ENCODE measurements at places on chromosomes 5 and 9.

DNA sequence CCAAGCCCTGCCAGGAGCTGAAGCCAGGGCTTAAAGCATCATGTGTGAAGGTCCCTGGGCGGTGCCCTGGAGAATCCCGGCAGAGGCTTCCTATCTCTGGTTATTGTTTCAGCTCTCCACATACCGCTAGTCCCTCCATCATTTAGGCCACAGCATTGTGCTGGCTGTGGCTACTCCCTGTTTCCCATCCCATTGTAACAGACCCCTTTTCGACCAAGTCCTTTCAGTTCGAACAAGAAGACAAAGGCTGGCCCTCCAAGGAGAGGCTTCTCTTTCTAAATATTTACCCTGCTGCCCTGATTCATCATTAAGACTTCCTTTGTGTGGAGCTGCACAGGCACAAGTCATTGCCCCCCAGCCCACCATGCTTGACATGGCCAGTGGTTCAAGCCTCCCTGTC is 41.6 kb downstream of the NEUROG1 start:
- no peak for DNase-seq

DNA sequence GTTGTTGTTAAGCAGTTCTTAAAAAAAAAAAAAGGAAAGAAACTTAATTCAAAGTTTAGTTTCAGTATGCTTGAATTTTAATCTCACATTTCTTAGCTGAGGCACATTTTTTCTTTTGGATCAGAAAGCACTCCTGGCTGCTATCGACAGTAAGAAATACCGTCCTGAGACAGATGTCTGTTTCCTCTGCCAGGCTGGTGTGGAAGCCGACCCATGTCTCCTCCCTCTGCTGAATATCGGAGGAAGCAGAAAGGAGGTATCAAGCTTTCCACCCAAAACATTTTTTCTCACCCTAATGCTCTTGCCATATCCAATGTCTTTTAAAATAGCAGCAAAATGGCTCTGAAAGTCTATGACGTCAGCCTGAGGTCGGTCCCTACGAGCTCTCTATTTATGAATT is 208.1 kb downstream of the TLE4 start:
- no peak for DNase-seq

DNA sequence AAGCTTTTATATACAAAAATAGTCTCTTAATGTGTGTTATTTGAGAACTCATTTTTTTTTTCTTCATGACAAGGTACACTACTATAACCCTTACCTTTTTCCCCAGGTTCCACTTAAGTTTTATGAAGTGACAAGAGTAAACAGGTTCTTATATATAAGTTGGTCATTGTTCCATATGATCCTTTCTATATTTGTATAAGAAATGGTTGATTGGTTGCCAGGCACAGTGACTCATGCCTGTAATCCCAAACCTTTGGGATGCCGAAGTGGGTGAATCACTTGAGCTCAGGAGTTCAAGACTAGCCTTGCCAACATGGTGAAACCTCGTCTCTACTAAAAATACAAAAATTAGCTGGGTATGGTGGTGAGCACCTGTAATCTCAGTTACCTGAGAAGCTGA is 108.3 kb downstream of the PCSK1 start:
- no peak for DNase-seq

DNA sequence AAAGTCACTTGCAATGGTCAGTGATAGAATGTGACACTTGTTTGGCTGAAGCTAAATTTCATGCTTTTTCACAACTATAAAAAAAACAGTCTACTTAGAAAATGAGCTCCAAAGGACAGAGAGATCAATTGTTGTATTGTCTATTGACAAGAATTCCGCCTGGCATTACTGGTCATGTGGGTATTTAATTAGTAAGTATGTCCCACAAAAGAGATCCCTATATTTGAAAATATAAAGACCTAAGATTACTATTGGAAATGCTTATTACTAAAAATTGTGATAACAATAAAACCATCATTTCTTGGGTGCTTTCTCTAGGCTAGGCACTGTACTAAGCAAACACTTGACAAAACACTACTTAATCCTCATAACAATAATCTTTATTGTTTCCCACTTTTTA is 745.2 kb upstream of the C9orf72 start:
- DNase-seq = no peak

DNA sequence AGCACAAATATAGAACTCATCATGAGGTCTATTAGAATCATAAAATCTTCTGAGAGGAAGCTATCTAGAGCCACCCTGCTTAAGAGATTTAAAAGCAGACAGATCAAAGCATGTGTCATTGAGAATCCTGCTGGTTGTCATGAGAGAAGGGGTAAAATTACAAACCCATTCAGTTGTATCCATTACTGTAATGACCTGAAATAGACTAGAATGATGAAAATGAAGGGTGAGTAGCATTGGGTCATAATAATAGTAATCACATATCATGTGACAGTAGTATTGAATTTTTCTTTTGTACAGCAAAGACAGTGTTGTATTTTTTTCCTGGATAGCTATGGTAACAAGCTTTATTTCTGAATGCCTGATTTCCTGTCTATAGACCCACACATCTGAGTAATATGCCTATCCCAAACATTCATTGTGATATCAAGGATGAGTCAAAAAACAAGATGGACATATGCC is 149.0 kb downstream of the PDE4D start:
- DNase-seq = no peak

DNA sequence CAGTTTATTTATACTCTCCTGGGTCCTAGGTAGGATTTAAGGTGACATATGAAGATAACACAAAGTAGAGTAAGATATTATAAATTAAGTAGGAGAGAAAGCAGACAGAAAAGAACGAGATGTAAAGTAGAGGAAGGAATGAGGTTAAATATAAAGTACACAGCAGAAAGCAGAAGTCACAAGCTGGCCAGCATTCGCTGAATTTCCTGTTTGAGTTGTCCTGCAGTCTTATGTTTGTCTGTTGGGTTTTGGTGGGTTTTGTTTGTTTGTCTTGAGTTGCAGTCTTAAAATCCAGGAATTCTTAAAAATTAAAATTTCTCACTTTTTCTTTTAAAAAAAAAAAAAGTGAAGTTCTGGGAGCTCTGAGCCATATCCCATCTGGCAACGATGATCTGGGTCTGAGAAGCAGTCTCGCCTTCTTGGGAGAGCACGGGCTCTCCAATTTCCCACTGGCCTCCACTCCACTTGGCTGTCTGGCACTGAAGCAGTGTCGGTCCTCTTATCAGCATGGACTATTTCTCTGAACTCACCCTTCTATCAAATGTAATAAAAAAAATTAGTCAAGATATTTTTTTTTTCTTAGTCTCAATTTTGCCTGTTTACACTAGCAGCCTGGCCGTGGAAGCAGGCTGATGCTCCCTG is 2.0 kb downstream of the S100Z start:
- DNase-seq = no peak

GRCh38 chr5:102627315-102627714 is 127.8 kb upstream of the PAM start:
- no peak for DNase-seq

GRCh38 chr5:127943061-127943371 is 140.6 kb upstream of the SLC12A2 start:
- no peak for DNase-seq

DNA sequence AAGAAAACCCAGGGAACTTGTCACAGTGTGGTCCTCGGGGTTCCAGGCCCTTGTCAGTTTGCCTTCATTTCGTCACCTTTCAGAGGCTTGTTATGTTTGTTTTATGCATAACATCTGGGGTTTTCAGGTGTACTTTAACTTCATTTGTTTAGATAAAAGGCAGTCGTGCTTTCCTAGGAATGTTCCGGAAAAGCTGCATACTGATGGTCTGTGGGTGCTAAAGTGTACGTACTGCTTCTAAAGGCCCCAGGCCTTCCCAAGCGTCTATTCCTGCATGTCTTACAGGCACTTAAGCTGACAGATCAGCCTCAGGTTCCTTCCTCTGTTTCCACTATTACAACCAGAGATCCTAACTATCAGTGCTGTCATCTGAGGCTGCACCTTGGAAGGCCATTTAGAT is 95.6 kb upstream of the ANKH start:
- DNase-seq = no peak

- no peak for DNase-seq
These were observed 353.1 kb upstream of the IRX2 start for GRCh38 chr5:3104429-3105060.

DNA sequence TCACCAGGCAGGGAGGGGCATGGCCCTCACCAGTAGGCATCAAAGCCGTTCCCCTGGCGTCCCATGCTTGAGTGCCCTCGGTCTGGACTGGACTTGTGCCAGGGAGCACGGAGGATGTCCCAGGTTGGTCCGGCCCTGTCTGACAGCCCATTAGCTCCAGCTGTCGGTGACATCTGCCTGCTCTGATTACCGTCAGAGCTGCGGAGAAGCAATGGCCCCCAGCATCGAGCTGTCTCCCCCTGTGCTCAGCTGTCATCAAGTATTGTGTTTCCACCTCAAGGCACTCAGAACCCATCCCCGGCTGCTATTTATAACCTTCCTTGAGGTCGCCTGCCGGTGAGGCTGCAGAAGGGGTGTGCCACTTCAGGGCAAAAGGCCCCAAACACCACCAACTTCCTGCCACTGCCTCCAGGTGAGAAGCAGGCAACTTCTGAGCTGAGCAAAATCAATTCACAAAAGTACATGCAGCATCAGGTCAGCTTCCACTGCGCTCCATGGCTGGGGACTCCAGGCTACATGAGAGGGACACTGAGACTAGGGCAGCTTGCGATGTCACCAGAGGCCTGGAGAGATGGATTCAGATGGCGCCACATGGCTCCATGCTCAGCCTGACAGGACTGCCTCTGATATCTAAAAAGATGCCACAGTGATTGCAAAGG is 142.7 kb downstream of the C5orf15 start:
- peak; percentile 55 for DNase-seq

- DNase-seq = no peak
These were observed 169.6 kb downstream of the RORB start for GRCh38 chr9:74666625-74667316.

- no peak for DNase-seq
These were observed 63.5 kb upstream of the HAND1 start for GRCh38 chr5:154541553-154541952.

DNA sequence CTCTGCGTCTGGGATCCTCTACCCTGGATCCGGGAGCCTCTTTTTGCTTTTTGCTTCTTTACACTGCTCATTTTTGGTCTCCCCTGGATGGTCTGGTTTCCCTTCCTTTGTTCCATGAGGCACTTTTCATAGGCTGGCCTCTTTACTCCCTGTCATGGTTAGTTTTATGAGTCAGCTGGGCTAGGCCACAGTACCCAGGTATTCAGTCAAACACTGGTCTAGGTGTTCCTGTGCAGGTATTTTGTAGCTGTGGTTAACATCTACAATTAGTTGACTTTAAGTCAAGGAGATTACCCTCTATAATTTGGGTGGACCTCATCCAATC is 17.5 kb downstream of the ANKRD33B start:
- DNase-seq = no peak

GRCh38 chr9:97559111-97559514 is 57.6 kb downstream of the TMOD1 start:
- no peak for DNase-seq

DNA sequence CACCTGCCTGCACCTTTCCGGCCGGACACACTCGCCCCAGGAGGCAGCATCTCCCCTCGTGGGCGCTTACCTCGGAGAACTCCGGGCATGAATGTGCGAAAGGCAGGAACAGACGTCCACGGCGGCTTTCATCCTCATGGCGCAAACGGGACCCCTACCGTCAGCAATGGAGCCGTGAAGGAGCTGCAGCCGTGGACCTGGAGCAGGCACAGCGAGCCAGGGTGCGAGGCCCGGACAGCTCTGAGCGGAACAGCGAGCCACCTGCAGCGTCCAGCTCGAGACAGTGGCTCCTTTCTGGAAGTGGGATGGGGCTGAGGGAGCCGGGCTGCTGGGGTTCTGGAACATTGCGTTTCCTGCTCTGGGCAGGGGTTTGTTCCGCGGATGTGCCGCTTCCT is 7.8 kb upstream of the SLC6A19 start:
- no peak for DNase-seq

DNA sequence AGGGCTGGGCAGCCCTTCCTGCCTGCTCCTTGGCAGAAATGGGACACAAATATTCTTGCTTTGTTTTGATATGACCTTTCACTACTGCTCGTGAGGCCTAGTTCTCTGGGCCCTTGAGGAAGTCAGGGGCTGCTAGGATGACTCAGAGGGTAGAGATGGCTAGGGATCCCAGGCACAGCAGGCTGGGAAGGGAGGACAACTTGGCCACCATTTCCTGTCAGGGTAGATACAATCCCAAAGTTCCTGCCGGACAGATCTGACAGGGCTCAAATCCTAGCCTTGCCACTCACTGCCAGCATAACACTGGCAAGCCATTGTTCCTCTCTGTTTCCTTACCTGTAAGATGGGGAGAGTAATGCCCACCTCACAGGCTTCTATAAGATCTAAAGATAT is 31.7 kb upstream of the MEIKIN start:
- no peak for DNase-seq

- DNase-seq = no peak
These were observed 206.2 kb downstream of the FER start for GRCh38 chr5:108953940-108954339.

- DNase-seq = no peak
These were observed 33.3 kb downstream of the IPPK start for GRCh38 chr9:92636627-92637026.

DNA sequence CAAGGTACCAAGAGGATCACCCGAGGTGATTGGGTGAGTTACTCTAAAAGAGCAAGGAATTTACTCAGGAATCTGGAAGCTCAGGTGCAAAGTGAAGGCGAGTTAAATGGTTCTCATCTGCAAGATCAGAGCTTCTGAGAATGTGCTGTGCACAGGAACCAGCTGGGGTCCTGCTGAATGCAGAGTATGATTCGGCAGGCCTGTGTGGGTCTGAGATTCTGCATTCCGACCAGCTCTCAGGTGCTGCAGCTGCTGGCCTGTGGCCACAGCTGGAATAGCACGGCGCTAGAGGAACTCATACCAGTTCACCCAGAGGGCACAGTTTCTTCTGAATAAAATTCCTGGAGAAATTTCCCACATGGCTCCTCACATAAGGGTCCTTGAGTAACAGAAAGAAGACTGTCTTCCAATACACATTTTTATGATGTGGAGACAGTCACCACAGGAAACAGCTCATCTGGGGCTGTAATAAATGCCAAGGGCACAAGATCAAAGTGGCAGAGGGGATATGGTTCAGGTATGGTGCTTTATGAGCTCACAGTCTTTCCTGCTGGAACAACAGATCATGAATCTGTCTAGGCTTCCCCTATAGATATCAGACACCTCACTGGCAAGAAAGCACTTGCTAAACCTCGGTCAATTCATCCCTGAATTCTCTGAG is 83.9 kb downstream of the PTPN3 start:
- DNase-seq = no peak

DNA sequence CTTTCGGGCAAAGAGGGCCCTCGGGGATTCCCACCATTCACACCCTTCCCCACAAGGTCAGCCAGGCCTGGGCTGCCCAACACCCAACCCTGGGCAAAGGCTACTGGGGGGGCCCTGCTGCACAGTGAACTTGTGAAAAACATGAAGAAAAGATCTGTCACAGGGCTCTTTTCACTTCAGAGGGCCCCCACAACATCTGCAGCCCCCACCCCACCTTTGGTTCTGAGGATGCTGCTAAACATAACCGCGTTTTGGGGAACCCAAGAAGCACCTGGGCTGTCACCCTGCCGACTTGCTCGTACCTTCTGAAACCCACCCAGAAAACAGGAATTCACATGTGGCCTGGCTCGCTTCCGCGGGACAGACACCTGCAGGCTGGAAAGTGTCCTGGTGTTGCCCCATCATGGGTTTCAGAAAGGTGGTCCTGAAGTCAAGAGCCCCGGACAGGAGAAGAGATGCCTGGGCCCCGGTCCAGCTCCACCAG is 29.3 kb downstream of the B4GALT1 start:
- no peak for DNase-seq

GRCh38 chr9:100419166-100419565 is 7.8 kb upstream of the MSANTD3 start:
- DNase-seq = no peak
